ENCODE measurements at places on chromosomes 13 and 19.

DNA sequence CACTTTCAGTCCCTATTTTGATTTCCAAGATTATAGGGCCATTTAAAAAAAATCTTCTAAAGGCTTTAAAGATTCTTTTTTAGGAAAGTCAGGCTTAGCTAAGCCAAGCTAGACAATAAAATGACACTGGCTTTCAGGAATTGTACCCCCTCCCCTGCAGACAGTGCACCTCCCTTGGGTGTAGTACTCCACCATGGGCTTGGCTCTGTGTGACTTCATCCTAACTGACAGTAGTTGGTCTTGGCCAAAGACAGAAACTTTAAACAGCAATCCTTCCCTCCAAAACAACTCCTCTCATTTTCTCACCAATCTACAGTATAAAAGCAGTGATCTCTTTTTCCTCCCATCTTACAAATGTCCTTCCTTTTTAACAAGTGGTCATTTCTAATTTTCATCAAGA, 283.0 kb downstream of the DNAJC15 start:
- no peak for DNase-seq

DNA sequence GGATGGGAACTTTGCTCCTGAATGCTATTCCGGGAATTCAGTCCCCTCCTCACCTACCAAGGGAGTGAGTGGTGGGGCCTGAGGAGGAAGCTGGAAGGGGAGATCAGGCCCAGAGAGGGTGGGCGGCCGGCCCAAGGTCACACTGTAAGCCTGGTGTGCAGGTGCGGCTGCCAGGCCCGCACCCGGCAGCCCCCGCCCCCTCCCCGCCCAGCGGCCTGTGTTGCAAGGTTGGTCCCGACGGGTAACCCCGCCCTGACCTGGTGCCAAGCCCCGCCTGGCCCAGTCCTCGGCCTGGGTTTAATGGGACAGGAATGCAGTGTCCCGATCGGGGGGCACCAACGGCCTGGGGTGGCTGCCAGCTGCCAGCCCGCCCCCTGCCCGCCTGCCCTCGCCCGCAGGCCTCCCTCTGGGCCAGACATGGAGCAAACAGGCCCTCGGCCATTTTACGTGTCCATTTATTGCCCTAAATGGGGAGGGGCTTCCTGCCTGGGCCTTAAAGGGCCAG, 5.5 kb downstream of the ZBTB7A start:
- DNase-seq = no peak

DNA sequence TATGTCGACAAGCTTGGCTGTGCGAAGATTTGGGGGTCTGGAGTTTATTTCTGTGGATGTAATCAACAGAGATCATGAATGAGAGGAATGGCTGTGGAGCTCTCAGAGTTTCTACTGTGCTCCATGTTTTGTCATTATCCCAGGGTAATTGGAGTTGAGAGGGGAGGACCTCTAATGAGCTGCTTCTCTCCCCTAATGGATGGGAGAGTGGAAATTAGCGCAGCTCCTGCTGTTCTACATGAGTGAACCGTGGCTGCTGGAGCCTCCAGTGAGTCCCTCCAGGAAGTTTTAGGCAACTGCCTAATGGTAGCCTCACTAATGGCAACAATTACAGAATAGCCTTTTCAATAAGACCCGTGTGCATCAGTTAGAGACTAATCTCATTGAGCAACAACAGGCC, 31.3 kb upstream of the FGF9 start:
- no peak for DNase-seq

DNA sequence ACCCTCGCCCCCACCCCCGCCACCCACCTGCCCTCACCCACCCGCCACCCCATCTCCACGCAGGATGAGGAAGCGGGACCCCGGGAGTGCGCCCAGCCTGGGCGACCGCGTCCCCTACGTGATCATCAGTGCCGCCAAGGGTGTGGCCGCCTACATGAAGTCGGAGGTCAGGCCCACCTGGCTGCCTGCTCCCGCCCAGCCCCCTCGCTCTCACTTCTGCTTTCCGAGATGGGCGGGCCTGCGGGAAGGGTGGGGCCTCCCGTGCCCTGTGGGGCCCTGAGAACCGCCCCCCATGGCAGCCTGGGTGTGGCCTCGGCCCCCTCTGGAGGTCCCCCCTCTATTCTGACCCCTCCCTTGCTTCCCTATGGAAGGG, 3.1 kb upstream of the SPIB start:
- DNase-seq = no peak

- peak; percentile 77 for DNase-seq
Observed at GRCh38 chr13:73765651-73766384, 368.4 kb downstream of the KLF12 start.

GRCh38 chr19:47229676-47230053, 1.3 kb downstream of the BBC3 start:
- no peak for DNase-seq

GRCh38 chr19:38644719-38645118, 2.7 kb upstream of the ACTN4 start:
- DNase-seq = no peak

GRCh38 chr19:941292-942132, 15.7 kb downstream of the ARID3A start:
- DNase-seq = no peak

DNA sequence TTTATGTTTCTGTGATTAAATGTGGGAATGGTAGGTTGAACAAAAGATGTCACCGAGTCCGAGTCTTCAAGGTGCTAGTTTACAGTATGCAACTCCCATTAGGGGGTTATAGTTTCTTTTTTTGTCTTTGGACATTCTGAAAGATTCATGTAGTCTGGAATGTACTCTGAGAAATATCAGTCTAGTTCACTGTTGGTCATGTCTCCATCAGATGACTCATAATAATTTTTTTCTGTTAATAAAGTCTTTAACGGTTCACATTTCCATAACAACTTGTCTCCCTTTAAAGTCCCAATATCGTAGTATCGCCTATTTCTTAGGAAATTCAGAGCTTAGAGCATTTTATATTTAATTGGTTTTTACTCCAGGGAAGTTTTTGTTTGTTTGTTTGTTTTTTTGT, 13.5 kb upstream of the ESD start:
- DNase-seq = no peak

GRCh38 chr19:28020619-28021258, 1192.2 kb downstream of the UQCRFS1 start:
- DNase-seq = no peak

DNA sequence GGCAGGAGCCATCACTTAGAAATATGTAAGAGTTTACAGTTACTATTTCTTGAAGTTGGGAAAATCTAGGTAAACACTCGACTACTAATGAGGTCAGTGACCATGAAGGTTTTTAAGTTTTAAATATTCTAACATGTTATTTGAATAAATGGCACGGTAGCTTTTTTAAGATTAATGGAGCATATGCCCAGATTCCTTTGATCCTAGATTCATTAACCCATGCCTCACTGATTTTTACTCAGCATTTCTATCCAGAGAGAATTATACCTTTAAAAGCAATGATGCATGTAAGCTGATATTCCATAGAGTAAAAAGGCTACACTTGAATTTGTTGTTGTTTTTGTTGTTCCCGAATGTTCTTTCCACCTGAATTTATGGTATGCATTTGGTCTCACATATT, 541.4 kb downstream of the DACH1 start:
- DNase-seq = no peak

DNA sequence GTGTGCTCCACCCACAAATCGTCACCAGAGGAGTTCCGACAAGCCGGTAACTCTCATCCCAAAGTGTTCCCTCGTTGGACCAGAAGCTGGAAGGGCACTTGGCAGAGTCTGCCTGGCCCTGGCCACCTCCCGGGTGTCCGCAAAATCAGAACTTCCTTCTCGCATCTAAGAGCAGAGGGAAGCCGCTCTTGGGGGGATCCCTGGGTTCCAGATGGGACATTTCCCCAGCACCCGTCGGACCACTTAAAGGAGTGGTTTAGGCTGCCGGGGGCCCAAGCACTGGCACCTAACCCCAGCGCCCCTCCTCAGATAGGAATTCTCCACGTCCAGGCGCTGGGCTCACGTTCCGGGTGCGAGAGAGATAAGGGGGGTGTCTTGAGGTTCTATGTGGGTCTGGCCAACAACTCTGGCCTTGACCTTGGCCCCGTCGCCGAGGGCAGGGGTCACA, 857 bp upstream of the MAP2K7 start:
- no peak for DNase-seq

GRCh38 chr13:91045351-91046034, 302.0 kb upstream of the MIR17HG start:
- DNase-seq = no peak

- peak; percentile 84 for DNase-seq
Observed at GRCh38 chr19:42440357-42441048, 2.2 kb downstream of the CXCL17 start.

- DNase-seq = no peak
Observed at GRCh38 chr13:21579754-21580316, 24.1 kb downstream of the MICU2 start.
